Fibroblast of pulmonary artery (primary cell): ENCODE measurements at places on chromosomes 11 and 22.

DNA sequence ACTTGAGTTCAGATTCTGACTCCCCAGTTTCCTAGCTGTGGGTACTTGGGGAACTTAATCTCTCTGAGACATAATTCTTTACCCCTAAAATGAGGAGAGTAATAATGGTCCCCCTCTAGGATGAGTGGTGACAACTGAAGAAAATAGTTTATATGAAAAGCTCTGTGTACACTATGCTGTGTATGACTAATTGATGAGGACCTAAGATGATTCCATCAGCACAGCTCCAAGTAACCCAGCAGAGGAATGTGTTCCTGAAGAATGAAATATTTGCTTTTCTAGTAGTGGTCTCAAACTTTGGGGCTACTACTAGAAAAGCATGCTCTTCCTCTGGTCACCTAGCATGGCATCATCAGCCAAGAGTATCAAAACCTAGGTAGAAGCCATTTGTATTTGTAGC lies 217.3 kb upstream of the NARS2 start:
- DNase-seq = no peak

DNA sequence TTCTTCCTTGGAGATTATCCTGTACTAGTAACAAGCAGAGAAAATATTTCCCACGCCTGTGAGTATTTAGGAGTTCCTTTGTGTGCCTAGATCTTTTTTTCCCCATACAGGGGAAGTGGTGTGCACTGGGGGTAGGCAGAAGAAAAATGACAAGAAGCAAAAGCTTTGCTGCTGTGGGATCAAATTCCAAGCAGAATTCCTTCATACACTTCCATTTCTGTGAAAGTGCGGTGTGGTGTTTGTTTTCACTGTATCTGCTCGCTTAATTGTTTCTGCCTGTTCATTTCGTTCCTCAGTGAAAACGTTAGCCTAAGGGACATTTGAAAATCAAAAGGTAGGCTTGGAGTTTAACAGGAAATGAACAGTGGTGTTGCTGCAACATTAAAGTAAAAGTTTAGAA lies 47.9 kb downstream of the BLID start:
- DNase-seq = no peak

- no peak for DNase-seq
Observed at GRCh38 chr22:46672731-46673130, 52.5 kb downstream of the GRAMD4 start.

- peak; percentile 44 for DNase-seq
Observed at GRCh38 chr11:114132417-114132816, 72.9 kb downstream of the ZBTB16 start.

DNA sequence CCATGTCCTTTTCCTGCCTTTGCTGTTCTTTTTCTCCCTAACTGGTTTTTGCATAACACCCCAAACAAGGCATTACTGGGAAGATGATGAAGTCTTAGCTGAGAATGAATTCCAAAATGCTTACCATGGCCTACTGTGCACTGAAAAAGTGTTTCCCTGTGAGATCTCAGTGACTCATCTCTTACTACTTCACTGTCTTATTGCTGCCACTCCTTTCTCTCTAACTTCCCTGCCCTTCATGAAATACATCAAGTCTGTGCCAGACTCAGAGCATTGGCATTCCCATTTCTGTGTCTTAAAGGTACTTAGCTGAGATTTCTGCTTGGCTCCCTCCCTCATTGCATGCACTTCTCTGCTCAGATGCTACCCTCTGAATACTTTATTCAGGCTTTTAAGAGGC lies 49.1 kb upstream of the MUC15 start:
- DNase-seq = peak; percentile 50

- DNase-seq = no peak
Observed at GRCh38 chr11:75096456-75097172, at the start of gene OR2AT4. Gene OR2AT4 (minus strand): TSS chr11:75096876.

DNA sequence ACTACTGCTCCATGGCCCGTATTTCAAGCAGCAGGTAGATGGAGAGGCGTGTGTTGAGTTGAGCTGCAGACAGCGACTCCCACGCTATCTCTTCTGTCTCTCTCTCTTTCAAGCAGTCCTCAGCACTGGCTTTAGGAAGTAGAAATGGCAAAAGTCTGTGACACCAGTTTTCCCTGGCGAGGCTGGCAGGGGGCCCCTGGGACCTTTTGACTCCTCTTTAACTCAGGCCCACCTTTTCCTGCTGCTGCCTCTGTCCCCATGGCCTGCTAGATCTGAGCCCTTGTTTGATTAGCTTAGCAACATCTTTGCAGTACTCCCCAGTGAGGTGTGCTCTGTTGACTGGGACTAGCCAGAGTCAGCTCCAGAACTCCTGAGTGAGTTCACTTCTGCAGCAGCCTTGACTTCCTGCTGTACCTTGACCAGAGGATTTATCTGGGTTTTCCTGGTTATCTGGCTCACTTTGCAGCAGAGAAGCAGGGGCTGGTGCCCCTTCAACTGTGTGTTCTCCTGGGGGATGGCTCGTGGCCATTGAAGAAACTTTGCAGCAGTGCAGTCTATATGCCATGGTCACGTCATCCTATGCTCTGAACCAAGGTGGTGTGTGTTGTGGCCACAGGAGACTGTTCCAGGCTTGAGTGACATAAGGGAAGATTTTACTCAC lies 183.9 kb downstream of the DBX1 start:
- DNase-seq = no peak

- DNase-seq = no peak
Observed at GRCh38 chr11:69435161-69435986, 46.1 kb upstream of the LINC01488 start.

- DNase-seq = no peak
Observed at GRCh38 chr11:128628686-128629085, 41.3 kb upstream of the ETS1 start.

- DNase-seq = peak; percentile 38
Observed at GRCh38 chr22:30890686-30891442, 77.7 kb downstream of the MORC2 start.

- peak; percentile 59 for DNase-seq
Observed at GRCh38 chr11:107999759-108000455, 8.8 kb upstream of the CUL5 start.

GRCh38 chr11:121104312-121104762 lies 3.3 kb downstream of the TECTA start:
- DNase-seq = no peak

DNA sequence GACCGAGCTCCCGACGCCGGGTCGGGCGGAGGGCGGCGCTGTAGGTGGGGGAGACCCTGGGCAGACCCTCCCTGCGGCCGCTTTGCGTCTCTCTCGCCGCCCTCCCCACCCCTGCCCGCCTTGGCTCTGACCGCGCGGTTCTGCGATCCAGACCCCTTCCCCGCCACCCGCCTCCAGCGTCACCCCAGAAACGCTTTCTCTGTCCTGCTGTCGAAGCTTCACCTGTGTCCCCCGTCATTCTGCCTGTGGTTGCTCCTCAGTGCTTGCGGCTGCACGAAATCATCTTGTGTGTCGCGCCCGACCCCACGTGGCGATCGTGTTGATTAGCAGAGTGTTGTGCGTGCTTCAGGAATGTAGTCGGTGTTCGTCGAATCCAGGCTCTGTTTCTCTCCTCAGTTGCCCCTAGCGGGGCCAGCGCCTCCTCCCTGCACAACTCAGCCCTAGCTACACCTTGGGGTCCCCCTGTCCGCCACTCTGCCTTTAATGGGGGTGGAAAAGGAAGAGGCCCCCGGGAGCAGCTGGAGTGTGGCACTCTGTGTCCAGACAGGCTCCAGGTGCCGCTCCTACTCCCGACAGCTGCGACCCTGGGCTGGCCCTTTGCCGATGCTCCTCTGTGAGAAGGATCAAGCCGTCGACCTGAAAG lies 851 bp downstream of the PTDSS2 start:
- DNase-seq = peak; percentile 63

- no peak for DNase-seq
Observed at GRCh38 chr11:28132548-28132947, 24.4 kb downstream of the METTL15 start.

DNA sequence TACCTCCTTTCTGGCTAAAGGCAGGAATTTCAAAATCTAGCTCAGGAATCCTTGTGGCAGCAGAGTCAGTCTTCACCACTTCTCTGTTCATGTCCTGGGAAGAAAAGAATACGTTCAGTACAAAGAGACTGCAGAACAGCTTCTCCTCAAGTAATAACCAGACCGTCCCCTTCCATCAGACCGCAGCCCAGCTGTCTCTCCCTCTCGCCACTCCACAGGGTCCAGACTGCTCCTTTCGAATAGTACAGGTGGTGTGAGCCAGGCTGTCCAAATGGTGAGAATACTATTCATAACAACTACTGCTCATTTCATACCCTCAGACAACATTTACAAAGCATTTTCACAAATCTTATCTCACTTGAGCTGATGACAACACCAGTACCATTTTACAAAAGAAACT lies 857 bp downstream of the ZPR1 start:
- DNase-seq = no peak

DNA sequence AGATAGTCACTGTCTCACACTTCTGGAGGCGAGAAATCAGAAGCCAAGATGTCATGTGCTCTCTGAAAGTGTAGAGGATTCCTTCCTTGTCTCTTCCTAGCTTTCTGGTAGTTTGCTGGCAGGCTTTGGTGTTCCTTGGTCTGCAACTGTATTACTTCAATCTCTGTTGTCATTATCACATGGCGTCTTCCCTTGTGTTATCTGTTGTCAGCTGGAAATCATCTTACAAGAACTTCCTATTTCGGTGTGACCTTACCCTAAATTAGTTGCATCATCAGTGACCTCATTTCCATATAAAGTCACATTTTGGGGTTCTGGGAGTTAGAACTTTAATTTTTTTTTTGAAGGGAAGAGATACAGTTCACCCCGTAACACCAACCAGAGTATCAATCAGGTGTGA lies 3.3 kb upstream of the LIN7C start:
- DNase-seq = no peak

- DNase-seq = peak; percentile 71
Observed at GRCh38 chr11:18749681-18750319, 23.8 kb upstream of the IGSF22 start.

DNA sequence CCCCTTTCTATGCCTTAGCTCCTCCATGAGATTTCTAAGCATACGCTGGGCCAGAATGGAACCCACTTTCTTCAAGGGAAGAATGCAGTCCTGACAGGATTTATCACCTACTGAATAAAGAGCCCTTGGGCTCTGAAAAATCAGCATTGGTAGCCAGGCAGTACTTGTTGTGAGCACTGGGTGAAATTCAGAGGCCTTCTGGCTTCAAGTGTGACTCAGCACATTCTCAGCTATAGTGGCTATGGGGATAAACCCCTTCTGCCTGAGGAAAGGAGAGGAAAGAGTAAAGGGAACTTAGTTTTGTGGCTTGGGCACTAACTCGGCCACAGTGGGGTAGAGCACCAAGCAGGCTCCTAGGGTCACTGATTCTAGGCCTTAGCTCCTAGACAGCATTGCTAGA lies 574.8 kb downstream of the JRKL start:
- peak; percentile 5 for DNase-seq

DNA sequence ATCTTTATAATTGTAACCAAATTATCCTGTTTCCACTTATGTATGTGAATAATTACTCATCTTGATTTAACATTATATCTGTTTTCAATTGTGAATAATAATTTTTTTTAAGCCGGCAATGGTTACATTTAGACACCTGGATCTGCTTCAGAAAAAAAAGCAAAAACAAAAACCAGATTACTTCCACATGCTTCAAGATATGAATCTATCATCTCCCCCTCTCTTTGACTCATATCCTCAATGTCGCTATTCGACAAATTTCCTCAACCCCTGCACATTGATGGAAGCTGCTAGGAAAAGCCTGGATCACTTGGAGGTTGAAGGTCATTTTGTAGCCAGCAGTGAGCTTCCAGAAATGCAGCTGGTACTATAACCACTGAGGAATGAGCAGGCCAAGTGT lies 42.7 kb downstream of the SLC1A2 start:
- no peak for DNase-seq

- DNase-seq = no peak
Observed at GRCh38 chr11:13997881-13998280, 35.4 kb downstream of the SPON1 start.

DNA sequence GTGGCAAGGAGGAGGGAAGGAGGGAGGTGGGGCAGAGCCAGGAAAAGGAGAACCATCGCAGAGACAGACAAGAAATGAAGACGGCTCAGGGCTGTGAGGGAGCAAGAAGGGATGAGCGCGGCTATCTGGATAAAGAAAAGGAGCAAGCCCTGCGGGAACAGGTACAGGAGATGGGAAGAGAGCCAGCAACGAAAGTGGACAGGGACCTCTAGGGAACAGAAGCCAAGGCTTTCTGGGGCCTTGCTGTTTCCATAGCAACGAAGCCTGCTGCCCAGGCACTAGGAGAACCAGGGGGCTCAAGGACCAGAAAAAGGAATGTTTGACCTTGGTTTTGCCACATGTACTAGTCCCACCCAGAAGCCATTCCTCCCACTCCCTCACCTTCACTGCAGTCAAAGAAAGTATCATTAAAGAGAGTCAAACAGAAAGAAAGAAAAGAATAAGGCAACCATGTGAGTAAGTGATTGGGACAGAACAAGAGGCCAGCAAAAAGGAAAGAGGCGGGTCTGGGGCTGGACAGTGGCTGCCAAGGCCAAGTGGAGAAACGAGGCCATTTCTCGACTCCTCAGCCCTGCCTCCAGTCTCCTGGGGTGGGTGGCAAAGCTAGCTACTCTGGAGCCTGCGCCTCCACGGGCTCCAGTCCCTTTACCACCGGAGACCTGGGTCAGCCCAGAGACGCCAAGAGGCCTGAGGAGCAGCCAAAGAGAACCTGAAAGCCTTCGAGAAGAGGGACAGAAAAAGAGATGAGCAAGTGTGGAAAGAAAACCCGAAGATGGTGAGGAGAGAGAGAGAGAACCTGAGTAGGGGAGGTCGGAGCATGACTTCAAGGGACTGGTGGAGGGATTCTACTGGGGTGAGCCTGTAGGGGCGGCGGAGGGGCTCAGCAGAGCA lies 35.1 kb downstream of the NRXN2 start:
- peak; percentile 4 for DNase-seq

- DNase-seq = no peak
Observed at GRCh38 chr11:90330632-90331031, 107.8 kb upstream of the CHORDC1 start.

- no peak for DNase-seq
Observed at GRCh38 chr11:78510597-78510996, 64.1 kb downstream of the NARS2 start.

DNA sequence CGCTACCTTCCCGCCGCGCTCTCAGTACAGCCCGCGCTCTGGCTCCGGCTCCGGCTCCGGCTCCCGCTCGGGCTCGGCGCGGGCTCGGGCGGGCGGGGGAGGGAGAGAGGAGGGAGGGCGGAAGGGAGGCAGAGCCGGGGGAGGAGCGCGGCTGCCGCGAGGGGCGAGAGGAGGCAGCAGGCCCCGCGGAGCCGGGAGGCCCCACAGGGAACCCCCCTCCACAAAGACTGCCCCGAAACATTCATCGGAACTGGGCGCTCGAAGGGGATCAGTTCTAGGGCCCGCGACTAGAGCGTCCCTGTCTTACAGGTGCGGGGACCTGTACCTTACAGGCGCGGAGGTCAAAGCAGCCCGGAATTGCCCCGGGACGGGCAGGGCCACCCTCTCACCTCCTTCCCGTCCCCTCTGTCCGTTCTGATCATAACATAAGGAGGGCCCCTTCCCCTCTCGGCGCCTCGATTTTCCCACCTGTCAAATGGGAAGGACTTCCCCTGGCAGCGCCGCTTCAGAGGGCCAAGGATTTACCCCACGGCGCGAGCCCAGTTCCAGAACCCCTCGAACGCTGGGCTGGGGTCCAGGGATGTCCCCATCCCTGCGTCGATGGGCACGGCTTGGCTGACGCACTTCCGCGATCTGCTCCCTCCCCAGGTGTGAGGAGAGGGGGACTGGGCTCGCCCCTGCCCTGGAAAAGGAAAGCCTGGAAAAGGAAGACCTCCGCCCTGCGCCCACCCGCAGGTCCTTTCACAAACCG lies at the start of gene SHISA8:
SHISA8 (minus strand) TSS at position 40 of the 751 bp plus-strand sequence. CDS start 407 bp downstream, outside the sequence.
- DNase-seq = peak; percentile 29
